CD4-positive, alpha-beta T cell treated with Interleukin-21 for 1 hour (primary cell): ENCODE measurements at places on chromosomes 1 and 21.

- DNase-seq, result no peak
Observed at GRCh38 chr1:236133802-236134201, 8.5 kb upstream of the GPR137B start.

DNA sequence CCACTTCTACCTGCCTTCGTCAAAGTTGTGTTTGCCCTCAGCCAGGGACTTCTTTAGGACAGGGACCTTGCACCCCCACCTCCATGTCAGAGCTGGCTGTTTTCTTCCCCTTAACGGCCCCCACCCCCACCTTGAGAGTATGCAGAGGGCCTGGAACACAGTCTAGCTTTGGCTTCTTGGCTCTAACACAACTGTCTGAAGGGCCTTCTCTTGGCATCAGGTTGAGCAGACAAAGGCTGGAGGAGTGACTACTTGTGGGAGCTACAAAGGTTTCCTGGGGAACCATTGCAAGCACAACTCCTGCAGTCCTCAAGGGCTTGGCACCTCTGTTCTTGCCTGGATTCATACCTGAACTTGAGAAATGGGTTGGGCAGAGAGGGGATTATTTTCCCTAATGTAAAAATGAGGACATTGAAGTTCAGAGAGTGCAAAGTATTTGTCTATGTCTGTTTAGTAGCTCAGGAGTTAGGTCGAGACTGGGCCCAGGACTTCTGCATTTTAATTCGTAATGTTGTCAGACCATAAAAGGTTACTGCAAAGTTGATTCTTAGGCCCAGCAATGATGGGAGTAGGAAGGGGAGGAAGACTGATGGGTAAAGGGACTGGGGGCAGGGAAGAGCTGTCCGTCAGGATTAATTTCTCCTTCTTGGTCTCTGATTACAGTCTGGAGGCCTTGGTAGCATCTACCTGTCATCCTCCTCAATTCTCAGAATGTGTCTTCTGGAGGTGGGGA is 2.6 kb downstream of the CYP4B1 start:
- no peak for DNase-seq

DNA sequence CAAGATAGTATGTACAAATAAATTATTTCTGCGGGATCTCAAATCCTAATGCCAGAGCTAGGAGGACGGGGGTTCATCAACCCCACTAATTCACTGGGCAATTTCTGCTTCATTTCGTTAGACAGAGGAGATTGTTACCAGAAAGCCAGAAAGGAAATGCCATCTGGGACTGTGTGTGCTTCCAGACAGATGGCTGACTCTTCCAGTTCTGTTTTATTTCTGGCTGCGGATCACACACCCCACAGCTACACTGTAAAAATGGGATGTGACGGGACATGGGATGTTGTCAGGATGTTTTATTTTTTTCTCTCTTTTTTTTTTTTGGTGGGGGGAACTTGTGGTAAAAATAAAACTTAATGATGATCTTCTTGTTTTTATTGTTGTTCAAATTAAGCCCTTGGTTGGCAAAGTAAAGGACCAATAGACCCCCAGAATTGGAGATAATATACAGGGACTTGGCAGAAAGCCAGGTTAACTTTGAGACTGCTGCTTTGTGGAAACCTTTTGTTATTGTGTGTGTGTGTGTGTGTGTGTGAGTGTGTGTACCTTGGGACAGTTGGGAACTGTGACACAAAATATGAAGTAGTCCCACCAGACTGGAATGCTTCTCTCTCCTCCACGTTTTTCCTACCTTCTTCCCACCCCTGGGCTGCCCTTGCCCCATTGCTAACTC is 114.5 kb downstream of the NUF2 start:
- DNase-seq, result no peak

GRCh38 chr1:152965853-152966252 is 4.6 kb upstream of the SPRR4 start:
- no peak for DNase-seq

GRCh38 chr1:84959294-84959693 is 37.6 kb downstream of the MCOLN2 start:
- peak; percentile 28 for DNase-seq

- DNase-seq, result no peak
Observed at GRCh38 chr1:231264642-231265041, 23.6 kb downstream of the GNPAT start.

- no peak for DNase-seq
Observed at GRCh38 chr1:94701796-94702441, 118.2 kb upstream of the SLC44A3 start.

DNA sequence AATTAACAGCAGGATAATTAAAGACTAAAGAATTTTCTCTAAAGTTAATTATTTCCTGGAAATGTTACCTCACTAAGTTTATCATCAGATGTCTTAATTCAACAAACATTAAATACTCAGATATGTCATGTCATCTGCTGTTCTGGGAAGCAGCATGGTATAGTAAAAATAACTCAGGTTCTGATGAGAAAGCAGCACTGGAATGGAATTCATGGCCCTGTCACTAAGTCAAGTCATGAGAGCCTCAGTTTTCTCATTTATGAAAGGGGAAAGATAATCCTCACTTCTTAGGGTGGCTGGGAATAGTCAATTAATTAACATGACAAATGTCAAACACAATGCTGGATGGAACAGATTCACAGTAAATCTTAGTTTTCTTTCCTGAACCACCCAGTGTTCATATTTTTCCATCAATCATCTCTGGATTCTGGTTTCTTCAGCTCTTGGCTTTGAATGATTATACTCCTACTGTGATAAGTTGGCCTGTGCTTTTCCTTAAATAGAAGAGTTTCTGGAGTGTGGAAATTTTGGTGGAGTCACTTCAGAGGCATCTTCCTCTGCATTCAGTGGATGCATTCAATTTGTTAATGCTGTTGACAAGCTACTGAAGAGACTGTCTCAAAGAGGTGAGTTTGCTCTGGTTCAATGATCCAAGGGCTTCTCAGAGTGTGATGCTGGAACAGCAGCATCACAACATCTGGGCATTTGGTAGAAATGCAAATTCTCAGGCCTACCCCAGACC is 319.4 kb downstream of the KCNH1 start:
- no peak for DNase-seq

GRCh38 chr1:104402178-104402577 is 652.5 kb downstream of the AMY1C start:
- no peak for DNase-seq

- DNase-seq, result no peak
Observed at GRCh38 chr1:45928486-45929205, 125.2 kb downstream of the MAST2 start.

- DNase-seq, result no peak
Observed at GRCh38 chr1:89631816-89632656, 884 bp upstream of the LRRC8C start.

DNA sequence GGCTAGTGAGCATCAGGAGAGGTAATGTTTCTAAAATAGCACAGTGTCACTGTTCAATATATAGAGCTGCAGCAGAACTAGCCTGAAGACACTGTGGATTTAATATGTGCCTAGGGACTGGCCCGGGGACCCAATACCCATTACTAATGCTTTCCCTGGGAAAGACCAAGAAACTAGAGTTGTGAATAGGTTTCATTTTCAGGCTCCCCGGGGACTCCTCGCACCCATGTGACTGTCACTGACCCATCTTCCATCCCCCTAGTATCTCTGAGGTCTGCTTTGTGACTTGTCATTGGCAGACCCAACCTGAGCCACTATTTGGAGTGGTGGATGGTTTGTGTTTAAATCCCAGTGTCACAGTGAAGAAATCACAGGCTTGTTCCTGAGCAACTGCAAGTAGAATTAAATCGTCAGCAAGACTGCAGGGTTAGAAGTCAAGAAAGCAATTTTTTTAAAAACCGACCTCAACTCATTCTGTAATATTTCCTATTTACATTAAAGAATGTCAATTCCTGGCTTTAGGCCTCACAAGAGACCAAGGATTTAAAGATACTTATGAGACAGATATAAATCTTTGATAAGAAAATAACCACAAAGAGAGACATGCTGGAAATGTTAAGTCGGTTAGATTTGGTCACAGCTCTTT is 130.0 kb upstream of the TNR start:
- no peak for DNase-seq

DNA sequence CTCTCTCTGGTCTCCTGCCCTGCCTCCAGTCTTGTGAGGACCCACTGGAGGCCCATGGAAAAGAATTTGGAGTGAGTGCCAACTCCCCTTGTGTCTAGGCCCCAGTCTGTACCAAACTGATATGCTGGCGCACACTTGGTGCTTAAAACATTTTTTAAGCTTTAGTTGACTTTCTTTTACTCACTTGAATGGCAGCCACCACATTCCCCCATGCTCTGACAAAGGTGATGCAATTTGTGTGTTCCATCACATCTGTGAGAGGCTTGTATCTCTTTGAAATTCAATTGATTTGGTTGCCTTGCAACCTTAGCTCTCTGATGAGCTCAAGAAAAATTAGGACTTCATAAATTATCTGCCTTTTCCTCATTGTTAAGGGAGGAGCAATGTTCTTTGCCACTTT is 30.5 kb upstream of the WDTC1 start:
- no peak for DNase-seq

GRCh38 chr21:37431243-37431642 is 64.7 kb downstream of the DYRK1A start:
- no peak for DNase-seq

- DNase-seq, result no peak
Observed at GRCh38 chr1:160710517-160711252, 937 bp downstream of the CD48 start.
